CD4-positive, alpha-beta T cell treated with Interleukin-10 for 1 hour (primary cell): ENCODE measurements at places on chromosomes 2 and 18.

DNA sequence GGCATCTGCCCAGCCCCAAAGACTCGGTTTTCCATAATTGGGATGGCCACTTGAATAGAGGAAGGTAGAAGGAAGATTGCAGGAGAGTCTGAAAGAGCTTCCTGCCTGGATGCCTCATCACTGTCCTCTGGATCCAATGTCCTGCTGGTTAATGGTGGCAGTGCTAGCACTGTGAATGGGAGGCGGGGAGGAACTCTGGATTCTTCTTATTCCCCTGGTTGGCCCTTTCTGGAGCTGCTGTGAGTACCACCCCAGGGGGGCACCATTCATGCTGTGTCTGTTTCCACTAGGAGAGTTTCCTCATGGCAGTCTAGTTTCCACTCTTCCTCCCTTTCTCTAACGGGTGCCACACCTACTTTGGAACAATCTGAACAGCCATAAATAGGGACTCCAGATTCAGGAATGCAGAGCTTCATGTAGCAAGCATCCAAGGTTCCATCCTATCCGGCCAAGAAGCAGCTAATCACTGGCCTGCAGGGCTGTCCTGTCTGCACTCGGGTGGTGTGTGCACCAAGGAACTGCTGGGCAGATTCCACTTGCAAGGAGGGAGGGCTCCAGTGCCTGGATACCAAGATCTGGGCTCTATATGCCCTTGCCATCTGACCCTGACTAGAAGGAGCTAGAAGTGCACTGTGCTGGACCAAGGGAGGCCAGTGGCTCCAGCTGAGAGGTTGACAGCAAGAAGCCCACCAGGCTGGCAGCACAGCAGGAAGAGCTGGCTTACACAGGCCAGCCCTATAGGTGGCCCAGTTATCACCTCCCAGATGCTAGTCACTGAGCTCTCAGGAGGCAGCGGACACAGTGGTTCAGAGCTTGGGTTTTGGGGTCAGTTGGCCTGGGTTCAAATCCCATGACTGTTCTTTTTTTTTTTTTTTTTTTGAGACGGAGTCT, 4.6 kb upstream of the ATOH8 start:
- DNase-seq, result no peak

DNA sequence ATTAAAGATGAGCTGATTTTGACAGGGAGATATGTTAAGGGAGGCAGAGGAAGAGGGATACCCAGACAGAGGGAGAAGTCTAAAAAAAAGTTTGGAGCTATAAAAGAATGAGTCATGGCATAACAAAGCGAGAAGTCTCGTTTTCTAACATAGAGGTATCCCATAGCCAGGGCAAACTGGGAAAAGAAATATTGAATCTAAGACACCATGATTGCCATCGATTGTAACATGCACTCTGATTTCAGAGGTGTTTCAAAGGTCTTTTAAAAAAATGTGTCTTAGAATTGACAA, 110.7 kb downstream of the MDH1 start:
- no peak for DNase-seq

- DNase-seq, result no peak
Observed at GRCh38 chr2:231931481-231931915, 5.3 kb upstream of the NPPC start.

DNA sequence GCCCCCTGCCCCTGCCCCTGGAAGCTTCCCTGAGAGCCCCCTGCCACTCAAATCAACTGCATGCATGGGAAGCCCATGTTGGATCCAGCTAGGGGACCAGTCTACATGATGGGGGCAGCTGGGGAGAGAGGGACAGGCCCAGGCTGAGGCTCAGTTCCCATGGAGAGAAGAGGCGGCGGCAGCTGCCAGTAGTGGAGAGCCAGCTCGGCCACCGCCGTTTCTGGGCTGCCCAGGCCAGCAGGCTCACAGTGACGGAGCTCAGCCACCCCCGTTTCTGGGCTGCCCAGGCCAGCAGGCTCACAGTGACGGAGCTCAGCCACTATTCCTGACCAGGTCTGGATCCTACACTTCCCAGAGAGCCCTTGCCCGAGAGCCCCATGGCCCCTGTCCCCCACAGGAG, 3.6 kb downstream of the MAB21L4 start:
- DNase-seq, result no peak

DNA sequence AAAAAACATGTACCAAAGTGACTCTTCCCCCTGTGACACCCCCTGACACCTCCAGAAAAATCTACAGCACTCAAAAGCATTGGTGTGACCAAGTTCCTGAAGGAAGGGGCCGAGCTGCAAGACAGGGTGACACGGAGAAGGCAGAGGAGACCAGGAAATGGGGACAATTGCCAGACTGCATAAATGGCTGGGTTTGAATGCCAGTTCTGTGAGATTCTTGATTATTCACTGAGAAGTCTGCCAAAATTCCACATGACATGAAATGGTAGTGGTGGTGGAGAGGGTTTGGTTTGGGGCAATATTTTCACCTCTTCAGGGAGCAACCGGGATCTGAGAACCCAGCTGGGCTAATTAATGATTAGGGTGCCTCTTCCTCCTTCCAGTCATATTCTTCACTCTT, 178.5 kb downstream of the ARL4C start:
- no peak for DNase-seq
